NCI-H345 (cell line): ENCODE measurements at places on chromosomes 7 and 10.

DNA sequence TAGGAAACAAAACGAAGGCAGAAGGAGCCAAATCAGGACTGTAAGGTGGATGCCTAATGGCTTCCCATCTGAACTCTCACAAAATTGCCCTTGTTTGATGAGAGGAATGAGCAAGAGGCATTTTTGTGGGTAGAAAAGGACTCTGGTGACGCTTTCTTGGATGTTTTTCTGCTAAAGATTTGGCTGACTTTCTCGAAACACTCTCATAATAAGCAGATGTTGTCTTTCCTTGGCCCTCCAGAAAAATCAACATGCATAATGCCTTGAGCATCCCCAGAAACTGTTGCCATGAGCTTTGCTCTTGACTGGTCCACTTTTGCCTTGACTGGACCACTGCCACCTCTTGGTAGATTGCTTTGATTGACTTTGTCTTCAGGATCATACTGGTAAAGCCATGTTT is 13.5 kb downstream of the PTPN12 start:
- no peak for DNase-seq

- no peak for DNase-seq
Measured at GRCh38 chr7:110775046-110775445, 315.9 kb upstream of the LRRN3 start.

- DNase-seq = no peak
Measured at GRCh38 chr10:29595636-29596225, 39.0 kb downstream of the SVIL start.

- no peak for DNase-seq
Measured at GRCh38 chr10:3165196-3165595, 7.4 kb downstream of the PITRM1 start.

GRCh38 chr10:96639899-96640298 is 53.1 kb upstream of the TM9SF3 start:
- DNase-seq = no peak

DNA sequence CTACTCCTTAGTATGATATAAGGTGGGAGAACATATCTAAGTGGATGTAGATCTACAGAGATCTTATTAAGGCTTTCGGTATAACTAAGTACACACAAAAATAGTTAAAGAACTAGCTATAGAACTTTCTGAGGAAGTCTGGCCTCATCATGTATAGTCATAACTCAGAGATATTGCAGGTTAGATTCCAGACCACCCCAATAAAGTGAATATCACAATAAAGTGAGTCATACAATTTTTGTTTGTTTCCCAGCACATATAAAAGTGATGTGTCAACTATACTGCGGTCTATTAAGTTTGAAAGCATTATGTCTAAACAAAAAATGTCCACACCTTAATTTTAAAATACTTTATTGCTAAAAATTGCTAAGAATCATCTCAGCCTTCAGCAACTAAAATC is 24.7 kb upstream of the SEMA3A start:
- no peak for DNase-seq

DNA sequence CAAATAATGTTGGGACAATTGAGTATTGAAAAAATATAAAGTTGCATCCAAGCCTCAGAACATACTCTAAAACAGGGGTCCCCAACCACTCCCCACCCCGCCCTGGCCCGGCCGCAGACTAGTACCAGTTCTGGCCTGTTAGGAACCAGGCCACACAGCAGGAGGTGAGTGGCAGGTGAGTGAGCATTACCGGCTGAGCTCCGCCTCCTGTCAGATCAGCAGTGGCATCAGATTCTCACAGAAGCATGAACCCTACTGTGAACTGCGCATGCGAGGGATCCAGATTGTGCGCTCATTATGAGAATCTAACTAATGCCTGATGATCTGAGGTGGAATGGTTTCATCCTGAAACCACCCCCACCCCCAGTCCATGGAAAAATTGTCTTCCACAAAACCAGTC is 19.4 kb downstream of the HIPK2 start:
- DNase-seq = no peak

DNA sequence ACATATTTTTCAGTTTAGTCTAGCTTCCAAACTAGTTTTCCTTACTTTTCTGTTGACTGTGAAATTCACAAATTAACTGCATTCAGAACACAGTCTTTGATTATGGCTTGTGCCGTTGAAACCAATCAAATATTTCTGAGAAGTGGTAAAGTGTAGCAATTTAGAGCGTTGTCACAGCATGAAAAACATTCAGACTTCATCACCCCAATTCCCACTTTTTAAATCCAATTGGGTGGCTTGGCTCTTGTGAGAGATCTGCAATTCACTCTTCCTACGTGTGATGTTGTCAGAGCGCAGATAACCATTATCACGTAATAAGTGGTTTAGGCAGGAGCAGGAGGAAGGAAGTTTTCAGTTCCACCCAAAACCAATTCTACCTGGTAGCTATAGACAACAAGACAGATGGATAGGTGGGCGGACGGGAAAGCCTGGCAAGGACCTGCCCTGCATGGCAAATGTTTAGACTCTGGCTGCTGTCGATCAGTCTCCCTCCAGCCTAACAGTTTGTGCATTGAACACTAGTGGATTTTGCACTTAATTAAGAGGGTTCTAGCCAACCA is 8.9 kb downstream of the COBL start:
- no peak for DNase-seq

DNA sequence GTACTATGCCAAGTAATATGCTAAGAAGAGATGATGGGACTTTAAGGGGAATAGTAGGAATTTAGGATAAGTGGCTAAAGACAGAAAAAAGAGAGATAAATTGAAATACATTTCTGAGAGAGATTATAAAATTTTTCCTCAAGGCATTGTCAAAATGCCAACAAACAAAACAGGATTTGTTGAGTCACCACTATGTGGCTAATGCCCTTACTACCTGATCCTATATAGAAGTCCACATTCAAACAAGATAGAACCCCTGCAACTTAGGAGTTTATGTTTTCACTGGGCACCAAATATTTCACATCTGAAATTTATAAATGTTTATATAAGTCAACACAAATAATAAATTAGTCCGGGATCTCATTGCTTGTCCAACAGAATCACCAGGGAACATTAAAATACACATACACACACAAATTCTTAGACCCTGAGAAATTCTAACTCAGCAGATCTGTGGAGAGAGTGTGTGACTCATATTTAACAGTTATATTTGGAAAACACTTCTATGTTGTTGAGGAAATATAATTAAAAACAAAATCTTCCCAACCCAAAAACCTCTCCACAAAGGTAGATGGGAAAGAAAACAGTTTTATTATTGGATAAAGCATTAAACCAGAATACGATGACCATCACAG is 154.3 kb downstream of the PPP1R3A start:
- no peak for DNase-seq

- no peak for DNase-seq
Measured at GRCh38 chr10:72790216-72790990, 98.5 kb downstream of the MCU start.

GRCh38 chr10:132209130-132209529 is 22.4 kb downstream of the DPYSL4 start:
- no peak for DNase-seq

DNA sequence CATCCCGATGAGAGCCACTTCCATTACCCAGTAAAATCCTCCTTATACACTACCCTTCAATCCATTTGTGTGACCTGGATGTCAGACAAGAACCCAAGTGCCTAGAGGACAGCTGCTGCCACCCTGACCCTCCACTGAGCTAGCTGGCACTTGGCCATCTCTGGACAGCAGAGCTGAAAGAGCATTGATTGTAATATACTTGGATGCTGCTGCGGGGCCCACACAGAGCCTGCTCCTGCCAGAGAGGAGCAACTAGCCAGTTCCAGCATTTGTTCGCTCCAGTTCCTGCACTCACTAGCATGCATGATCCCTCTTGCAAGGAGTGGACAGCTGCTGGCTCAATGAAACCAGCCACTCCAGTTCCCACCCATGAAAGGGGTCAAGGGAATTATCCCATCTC is 8.4 kb upstream of the TMEM254 start:
- DNase-seq = no peak

DNA sequence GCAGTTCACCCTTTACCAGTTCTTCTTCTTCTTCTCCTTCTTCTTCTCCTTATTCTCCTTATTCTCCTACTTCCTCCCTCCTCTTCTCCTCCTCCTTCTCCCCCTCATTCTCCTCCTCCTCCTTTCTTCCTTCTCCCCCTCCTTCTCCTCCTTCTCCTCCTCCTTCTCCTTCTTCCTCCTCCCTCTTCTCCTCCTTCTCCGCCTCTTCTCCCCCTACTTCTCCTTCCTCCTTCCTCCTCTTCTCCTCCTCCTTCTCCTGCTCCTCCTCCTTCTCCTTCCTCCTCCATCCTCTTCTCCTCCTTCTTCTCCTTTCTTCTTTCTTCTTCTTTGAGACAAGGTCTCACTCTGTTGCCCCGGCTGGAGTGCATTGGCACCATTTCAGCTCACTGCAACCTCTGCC is 58.0 kb upstream of the LRGUK start:
- no peak for DNase-seq

DNA sequence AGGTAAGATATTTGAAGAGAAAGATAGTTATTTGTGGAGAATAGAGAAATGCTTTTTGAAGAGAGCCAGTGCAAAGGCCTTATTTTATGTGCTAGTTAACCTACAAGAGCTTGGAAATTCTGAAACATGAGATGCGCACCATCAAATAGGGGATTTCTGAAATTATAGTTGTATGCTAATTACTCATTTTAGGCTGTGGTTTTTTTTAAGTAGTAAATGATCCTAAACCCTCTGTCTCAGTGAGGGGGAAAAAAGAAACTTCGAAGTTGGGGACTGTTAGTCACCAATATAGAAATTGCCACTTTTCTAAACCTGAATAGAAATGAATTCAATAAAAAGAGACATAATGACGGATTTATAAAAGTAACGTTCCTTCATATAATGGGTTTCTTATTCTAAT is 119.3 kb upstream of the MDFIC start:
- DNase-seq = no peak

GRCh38 chr7:96612034-96612433 is 97.6 kb downstream of the SEM1 start:
- DNase-seq = no peak

DNA sequence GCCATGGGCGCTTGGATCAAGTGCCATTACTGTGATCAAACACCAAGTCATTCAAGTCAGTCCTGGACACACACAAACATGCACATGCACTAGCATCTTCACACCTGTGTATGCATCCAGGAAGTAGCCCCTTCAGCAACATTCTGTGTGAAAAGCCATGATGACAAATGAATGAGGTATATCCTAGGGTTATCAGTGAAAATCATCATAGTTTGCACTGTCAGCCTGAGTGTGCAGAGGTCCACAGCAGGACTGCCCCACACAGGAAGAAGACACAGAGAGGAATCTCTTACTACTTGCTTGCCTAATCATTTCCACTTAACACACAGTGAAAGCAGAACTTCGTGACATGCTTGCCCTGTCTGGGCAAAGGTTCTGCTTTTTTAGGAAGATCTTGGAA is 184.0 kb upstream of the ADO start:
- no peak for DNase-seq

DNA sequence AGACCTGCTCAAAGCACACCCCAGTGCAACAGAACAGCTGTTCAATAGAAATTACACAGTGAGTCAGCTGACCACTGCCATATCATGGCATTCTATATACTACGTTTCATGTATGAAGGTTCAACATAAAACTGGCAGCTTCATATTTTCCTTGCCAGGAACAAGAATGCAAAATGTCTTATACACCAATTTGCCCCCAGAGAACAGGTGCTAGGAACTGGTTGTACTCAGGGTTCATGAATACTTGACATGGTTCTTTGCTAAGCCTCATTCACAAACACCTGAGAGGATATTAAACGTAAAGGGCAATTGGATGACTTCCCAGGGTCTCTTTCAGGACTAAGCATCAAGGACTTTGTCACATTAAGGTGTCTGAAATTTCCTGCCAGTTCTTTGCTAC is 6.9 kb downstream of the MYOF start:
- no peak for DNase-seq

DNA sequence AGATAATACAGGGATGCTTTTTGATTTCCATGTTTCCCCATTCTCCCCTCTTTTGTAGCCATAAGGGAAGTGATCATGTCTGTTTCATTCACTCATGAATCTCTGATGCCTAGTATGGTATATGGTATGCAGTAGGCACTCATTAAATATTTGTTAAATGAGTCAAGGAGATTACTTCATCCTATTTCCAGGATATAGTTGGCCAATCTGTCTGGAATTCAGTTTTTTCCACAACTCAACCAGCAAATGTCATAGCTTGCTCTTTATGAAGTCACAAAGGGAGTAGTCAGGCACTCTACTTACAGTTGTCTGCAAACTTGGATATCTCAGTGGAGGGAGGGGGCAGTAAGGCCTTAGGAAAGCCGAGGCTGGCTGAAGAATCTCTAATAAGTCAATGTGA is 853.6 kb downstream of the LRMDA start:
- DNase-seq = no peak

DNA sequence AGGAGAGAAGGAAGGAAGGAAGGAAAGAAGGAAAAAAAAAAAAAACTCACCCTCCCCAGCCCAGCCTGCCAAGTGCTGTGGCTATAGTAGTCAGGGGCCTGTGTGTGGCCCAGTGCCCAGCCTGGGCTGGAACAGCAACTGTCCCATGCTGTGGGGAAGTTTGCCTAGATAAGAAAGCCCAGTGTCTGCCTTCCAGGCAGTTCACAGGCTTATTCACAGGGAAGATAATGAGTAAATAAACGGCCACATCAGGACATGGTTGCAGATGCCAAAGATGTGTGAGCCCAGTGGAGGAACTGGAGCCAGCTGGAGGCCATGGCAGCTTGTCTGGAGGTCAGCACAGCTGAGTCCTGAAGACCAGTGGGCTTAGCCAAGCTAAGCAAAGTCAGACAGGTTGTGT is 132.4 kb upstream of the FOXK1 start:
- no peak for DNase-seq

DNA sequence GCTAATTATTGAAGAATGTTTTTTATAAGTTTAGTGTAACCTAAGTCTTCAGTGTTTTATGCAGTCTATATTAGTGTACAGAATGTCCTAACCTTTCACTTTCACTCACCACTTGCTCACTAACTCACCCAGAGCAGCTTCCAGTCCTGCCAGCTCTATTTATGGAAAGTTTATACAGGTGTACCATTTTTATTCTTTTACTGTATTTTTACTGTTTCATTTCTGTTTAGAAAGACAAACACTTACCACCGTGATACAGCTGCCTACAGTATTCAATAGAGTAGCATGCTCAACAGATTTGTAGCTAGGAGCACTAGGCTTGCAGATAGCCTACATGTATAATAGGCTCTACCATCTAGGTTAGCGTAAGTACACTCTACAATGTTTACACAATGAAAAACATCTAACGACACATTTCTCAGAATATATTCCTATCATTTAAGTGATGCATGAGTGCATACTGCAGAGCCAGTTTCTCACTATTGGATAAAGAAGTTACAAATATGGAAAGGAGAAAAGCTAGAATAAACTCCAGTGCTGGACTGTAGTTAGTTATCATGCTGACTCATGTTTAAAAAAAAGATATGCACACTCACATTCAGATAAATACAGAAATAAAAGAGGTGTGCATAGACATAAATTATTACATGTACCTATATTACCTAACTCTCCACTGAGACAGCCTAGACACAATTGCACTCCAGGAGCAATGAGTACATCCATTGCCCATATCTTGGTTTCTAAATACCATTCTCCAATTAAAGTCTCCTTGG is 30.4 kb downstream of the STEAP1B start:
- peak; percentile 77 for DNase-seq

GRCh38 chr10:54758791-54759190 is 42.2 kb downstream of the PCDH15 start:
- DNase-seq = no peak

- DNase-seq = no peak
Measured at GRCh38 chr10:84341538-84341856, 13.1 kb downstream of the CCSER2 start.

GRCh38 chr10:127899766-127900387 is 7.0 kb upstream of the PTPRE start:
- DNase-seq = no peak
